GF-D8 (cell line): ENCODE measurements at places on chromosomes 11 and 22.

GRCh38 chr11:91435694-91436395 is 788.8 kb upstream of the FAT3 start:
- DNase-seq, result no peak

- DNase-seq, result no peak
Measured at GRCh38 chr22:48799227-48799970, 1028.3 kb downstream of the BRD1 start.

DNA sequence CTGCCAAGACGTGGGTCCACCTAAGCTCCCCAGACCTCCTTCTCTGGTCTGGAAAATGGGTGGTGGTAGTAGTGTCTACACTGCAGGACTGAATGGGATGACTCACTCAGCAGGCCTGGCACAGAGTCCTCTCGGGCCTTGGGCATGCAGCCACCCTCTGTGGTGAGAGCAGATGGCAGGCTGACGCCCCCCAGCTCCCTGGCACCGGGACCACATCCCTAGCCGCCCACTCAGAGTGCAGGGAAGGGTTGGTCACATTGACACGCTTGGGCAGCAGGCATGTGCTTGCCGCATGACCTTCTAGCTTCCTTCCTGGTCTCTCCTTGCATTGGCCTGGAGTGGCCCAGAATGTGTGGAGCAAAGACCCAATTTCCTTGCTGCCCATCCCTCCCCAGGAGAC is 30.7 kb upstream of the PRODH start:
- DNase-seq, result no peak

DNA sequence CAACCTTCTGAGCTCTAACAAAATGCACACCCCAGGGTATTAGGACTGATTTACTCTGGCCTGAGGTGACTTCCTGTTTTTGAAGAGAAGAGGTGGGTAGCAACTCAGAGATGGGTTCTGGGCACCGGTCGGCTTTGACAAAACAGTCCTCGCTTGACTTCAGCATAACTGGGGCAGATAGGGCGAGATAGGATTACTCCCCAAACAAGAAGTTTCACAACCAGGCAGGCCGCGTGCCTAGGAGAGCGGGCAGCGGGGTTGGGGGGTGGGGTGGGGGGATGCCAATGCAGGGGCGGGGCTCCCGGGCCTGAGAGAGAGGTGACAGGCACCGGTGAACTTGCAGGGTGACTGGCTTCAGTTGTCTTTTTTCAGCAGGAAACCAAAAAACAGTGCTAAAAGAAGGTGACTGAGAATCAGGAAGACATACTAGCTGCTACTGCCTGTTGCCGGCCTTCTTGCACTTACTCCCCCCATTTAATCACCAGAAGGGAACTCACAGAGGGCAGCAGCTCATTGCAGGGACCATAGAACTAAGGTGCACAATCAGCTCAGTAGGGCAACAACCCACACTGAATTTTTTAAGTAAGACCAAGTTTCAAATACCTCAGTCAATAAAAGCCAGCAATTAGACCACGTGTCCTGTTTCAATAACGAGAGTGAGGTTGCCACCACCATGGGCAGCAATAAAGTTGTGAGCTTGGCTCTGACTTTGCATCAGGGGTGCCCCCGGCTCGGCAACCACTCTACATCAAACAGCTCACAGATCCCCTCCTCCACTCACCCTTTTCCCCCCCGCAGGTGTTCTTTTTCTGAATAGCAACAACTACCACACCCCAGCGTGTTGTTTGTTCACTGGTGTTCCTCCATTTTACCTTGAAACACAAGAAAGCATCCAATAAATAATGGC is 37.2 kb upstream of the ETS1 start:
- no peak for DNase-seq

- DNase-seq, result no peak
Measured at GRCh38 chr11:65384301-65384889, 1.9 kb upstream of the SLC25A45 start.

- DNase-seq, result no peak
Measured at GRCh38 chr22:50282361-50283155, 12.4 kb upstream of the MAPK11 start.

DNA sequence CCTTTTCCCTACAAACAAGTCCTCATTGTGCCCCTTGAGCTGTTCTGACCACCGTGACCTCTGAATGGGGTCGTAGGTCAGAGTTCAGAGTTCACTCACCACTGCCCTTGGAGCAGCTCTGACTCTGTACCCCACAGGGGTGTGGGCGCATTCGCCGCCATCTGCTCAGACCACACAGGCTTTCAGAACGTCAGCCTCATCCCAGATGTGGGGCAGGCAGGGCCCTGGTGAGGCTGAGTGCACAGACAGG is 14.8 kb upstream of the MUC5B start:
- no peak for DNase-seq

GRCh38 chr22:43744700-43745410 is 67.2 kb downstream of the EFCAB6 start:
- DNase-seq, result no peak

GRCh38 chr11:126083829-126084607 is 21.4 kb upstream of the CDON start:
- no peak for DNase-seq

GRCh38 chr11:9315078-9315688 is 790 bp upstream of the TMEM41B start:
- no peak for DNase-seq

- DNase-seq, result no peak
Measured at GRCh38 chr11:422249-422656, 7.5 kb upstream of the SIGIRR start.

- no peak for DNase-seq
Measured at GRCh38 chr11:15882876-15883454, 473.4 kb downstream of the SOX6 start.

GRCh38 chr11:105168457-105168856 is 28.9 kb upstream of the CARD18 start:
- no peak for DNase-seq

DNA sequence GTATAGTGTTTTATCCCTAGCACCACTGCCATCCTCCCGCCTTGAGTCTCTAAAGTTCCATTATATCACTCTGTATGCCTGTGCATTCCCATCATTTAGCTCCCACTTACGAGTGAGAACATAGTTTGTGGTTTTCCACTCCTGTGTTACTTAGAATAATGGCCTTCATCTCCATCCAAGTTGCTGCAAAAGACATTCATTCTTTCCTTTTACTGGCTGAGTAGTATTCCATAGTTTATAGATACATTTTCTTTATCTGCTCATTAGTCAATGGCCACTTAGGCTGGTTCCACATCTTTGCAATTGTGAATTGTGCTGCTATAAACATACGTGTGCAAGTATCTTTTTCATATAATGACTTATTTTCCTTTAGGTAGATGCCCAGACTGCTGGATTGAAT is 24.4 kb downstream of the TAB1 start:
- no peak for DNase-seq

- no peak for DNase-seq
Measured at GRCh38 chr11:74072286-74072685, 63.4 kb upstream of the UCP3 start.

DNA sequence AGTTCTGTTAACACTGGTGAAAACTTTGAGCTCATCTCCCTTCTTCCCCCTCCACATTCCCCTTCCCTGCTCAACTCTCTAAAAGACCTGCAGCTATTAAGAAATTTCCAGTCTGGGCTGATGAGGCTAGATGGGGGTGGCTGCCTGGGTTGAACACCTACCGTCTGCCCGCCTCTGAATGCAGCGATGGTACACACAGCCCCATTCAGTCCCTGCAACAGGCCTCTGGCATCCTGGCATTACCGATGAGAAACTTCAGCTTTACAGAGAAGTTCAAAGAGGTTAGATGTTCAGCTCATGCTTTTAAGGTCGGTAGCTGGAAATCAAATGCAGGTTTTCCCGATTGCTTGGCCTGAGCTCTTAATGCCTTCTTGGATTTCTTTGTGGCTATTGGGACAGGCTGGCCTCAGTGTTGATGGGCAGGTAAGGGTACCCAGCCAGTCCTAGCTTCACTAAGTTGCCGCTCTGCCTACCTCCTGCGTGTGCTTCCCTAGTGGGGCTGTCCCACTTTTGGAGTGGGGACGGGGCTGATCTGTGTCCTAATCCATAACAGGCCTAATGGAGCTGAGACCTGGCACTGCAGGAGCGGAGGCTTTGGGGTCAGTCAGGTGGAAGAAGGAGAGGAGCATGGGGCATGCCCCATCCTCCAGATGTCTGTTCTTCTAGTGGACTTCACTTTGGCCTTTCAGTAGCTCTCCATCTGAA is 49.1 kb downstream of the ZBTB16 start:
- no peak for DNase-seq

DNA sequence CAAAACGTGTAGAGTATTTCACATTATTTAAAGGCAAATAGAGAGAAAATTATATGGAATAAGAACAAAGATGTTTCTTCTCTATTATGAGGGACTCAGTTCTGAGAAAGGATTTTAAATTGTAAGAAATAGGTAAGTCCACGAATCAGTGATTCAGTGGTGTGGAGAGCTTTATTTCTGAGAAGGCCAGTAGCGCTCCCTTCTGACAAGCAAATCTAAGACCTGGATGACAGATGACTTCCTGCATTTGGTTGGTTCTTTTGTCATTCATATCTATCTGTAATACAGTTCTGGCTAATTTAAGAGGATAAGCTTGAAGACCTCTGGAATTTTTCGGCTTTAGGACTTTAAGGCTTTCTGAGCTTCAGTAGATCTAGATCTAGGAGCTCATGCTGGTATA is 7.0 kb downstream of the CD3E start:
- no peak for DNase-seq

GRCh38 chr11:118430956-118431355 is 5.3 kb upstream of the KMT2A start:
- no peak for DNase-seq

DNA sequence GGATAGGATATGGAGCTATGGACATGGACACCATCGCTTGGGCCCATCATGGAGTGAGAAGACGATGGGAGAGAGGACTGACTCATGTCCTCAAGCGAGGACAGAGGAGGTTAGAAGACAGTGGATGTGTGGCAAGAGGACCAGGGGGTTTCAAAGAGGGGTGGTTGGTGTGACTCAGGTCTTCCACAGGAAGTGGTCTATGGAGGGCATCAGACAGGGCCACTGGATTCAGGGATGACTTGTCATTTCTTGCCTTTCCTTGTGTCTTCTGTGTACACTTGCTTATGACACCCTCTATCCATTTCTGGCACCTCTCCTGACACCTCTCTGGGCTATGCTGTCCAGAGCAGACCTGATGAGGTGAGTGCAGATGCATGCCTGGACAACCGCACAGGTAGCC is 115.4 kb downstream of the OSBP2 start:
- DNase-seq, result no peak

DNA sequence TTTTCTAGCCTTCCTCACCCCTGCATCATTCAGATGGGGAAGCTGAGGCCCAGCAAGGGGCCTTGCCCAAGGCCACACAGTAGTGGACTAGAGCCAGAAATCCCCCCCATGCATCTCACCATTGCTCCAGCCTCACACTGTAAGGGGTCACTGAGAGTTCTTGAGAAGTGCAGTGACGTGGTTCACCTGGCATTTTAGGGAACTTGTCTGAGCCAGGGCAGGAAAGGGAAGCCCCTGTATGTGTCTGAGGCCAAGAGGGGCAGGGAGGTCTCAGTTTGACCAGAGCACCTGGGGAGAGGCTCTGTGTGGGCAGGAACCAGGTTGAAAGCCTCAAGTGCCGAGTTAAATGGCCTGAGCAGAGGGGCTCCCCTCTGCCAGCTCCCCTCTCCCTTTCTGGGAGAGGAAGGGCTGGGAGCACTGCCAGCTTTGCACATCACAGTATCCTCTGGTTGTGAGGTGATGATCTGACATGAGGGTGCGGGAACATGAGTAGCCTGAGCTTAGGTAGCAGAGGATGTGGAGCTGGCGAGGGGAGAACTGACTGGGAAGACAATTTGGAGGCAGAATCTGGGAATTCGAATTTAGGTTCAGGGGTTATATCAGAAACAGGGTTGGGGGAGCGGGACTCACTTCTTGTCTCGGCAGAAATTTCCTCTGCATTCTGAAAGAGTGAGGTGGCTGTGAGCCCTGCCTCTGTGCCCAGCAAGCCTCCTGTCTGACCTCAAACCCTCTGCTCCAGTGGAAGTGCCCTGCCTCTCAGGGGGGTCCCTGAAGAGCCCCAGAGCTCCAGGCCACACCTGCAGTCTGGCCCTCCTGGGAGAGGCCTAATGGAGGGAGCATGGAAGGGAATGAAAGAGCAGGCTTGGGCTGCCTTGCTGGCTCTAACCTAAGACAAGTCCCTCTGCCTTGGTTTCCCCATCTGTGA is 14.6 kb downstream of the ARHGEF17 start:
- no peak for DNase-seq

- DNase-seq, result no peak
Measured at GRCh38 chr11:62896049-62896448, 15.4 kb downstream of the SLC3A2 start.

GRCh38 chr11:9815486-9816136 is 151.7 kb downstream of the SWAP70 start:
- DNase-seq, result no peak

DNA sequence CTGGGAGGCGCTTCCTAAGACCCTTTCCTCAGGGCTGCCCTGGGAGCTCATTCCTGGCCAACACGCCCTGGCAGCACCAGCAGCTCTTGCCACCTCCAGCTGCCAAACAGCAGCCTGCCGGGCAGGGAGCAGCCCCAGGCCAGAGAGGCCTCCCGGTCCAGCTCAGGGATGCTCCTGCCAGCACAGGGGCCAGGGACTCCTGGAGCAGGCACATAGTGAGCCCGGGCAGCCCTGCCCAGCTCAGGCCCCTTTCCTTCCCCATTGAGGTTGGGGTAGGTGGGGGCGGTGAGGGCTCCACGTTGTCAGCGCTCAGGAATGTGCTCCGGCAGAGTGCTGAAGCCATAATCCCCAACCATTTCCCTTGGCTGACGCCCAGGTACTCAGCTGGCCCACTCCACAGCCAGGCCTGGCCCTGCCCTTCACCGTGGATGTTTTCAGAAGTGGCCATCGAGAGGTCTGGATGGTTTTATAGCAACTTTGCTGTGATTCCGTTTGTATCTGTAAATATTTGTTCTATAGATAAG is 7.6 kb downstream of the SLC39A13 start:
- DNase-seq, result no peak

DNA sequence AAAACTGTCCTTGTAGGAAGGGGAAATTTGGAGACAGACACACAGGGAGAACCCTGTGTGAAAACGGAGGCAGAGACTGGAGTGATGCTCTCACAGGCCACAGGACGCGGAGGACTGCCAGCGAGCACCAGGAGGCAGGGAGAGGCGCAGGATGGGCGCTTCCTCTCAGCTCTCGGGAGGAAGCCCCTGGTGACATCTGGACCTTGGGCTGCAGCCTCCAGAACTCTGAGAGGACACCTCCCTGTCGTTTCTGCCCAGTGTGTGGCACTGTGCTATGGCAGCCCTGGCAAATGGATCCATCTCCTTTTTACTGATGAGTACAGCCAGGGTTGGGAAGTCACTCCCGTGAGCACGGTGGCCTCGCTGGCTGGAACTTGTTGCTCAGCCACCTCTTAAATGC is 73.9 kb downstream of the LRRC32 start:
- no peak for DNase-seq

- no peak for DNase-seq
Measured at GRCh38 chr11:91998481-91998880, 226.1 kb upstream of the FAT3 start.
